ENCODE measurements at places on chromosomes 4 and X.

GRCh38 chrX:154098551-154098950 lies 1.0 kb upstream of the MECP2 start:
- DNase-seq: no peak

DNA sequence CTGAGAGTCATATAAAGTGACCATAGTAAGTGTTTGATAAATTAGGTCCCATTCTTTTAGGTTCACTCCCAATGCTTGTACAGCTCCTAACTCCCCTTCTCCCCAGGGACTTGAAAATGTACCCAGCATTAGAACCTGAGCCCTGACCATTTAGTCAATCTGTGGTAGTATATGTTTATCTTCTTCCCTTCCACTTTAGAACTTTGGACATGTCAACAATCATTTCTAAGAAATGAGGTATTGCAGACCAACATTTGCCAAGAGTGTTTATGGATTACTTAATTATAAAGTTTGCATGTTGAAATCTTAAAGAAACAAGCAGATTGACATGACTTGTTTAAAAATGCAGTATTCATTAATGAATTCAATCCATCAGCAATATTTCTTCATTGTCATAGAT lies 26.0 kb downstream of the AFM start:
- DNase-seq: no peak

GRCh38 chr4:2425386-2426068 lies 6.8 kb downstream of the CFAP99 start:
- no peak for DNase-seq

DNA sequence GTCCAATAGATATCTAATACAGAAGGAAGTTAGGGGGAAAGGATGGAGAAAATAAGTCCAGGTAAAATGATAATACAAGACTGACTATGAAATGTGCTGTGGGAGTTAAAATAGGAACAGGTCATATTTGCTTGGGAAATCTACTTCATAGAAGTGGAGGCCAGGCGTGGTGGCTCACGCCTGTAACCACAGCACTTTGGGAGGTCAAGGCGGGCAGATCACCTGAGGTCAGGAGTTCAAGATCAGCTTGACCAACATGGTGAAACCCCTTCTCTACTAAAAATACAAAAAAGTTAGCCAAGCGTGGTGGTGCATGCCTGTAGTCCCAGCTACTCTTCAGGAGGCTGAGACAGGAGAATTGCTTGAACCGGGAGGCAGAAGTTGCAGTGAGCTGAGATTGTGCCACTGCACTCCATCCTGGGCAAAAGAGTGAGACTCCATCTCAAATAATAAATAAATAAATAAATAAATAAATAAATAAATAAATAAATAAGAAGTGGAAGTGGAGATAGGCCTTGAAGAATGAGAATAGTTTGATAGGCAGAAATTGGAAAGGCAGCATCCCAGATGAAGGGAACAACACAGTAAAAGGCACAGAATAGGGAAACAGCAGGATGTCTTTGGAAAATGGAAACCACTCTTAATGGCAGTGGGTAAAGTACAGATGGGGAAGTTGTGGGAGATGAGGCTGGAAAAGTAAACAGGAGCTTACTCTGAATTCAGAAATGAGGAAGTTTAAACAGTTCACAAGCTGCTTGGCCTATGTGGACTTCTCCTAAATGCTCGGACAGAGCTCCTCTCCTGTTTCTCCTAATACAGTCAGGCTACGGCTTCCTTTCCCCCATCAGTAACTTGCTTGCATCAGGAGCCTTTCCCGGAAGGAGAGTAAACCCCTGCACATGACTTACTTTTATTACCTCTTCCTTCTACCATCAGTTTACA lies 15.1 kb upstream of the GK start:
- DNase-seq: no peak

DNA sequence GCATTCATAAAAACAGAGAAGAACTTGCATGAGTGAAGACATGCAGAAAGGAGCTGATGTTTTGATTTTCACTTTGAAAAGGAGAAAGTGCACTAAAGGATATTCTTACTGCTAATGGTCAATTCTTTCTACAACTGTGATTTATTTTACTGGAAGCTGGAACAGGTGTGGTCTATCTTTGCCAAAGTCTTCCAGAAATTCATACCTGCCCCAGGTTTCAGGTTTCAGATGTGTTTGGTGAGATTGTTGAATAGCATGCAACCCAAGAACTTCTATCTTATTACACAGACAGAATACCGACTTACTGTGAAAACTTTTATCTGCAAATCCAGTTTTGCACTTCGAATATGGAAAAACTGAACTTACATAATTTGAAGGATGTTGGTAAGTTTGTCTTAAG lies 388.3 kb downstream of the PDGFC start:
- no peak for DNase-seq

DNA sequence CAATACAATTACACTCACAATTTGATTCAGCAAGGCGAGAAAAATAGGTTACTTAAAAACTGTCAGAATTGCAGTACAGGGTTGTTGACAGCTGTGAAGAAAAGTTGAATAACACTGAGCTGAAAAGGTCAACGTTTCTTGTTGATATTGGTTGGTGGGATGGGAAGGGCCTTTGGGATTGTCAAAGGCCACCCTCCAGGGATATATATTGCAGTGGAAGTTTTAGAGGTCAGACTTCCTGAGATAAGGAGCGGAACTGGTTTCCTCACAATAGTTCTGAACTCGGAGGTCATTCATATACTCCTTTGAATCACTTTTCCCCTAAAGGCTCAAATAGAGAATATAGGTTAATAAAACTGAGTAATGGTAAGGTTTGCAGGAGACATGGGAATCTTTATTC lies 417.2 kb downstream of the RAPGEF2 start:
- DNase-seq: no peak

GRCh38 chr4:149980121-149980682 lies 98.0 kb upstream of the DCLK2 start:
- DNase-seq: no peak

- DNase-seq: no peak
Measured at GRCh38 chr4:144809056-144809640, 163.2 kb downstream of the HHIP start.

- no peak for DNase-seq
Measured at GRCh38 chrX:148049441-148049840, 68.3 kb downstream of the FMR1NB start.

- DNase-seq: no peak
Measured at GRCh38 chrX:119375561-119375960, 23.6 kb upstream of the SLC25A43 start.

GRCh38 chr4:83378419-83378818 lies 43.8 kb upstream of the HPSE start:
- DNase-seq: no peak

GRCh38 chr4:5566991-5567390 lies 141.4 kb downstream of the EVC2 start:
- no peak for DNase-seq

DNA sequence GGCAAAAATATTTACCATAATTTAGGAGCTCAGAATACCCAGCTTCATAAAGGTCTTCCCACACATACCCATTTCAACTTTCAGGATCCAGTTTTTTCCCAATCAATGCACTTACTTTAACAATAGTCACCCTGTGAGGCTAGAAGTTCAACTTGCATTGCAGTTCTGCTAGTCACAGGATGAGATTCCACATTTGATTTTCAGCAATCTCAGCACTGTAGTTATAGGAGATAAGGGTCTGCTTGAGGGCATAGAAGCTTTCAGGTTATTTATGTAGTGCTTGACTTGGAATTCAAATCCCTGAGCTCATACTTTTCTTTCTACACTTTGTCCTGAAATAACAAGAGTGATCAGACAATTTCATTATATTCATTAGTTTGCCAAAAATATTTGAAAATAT lies 78.3 kb upstream of the IL2 start:
- DNase-seq: no peak

GRCh38 chrX:5051831-5052491 lies 1176.7 kb downstream of the NLGN4X start:
- peak; percentile 5 for DNase-seq

- no peak for DNase-seq
Measured at GRCh38 chrX:39772057-39772832, 325.5 kb downstream of the BCOR start.

DNA sequence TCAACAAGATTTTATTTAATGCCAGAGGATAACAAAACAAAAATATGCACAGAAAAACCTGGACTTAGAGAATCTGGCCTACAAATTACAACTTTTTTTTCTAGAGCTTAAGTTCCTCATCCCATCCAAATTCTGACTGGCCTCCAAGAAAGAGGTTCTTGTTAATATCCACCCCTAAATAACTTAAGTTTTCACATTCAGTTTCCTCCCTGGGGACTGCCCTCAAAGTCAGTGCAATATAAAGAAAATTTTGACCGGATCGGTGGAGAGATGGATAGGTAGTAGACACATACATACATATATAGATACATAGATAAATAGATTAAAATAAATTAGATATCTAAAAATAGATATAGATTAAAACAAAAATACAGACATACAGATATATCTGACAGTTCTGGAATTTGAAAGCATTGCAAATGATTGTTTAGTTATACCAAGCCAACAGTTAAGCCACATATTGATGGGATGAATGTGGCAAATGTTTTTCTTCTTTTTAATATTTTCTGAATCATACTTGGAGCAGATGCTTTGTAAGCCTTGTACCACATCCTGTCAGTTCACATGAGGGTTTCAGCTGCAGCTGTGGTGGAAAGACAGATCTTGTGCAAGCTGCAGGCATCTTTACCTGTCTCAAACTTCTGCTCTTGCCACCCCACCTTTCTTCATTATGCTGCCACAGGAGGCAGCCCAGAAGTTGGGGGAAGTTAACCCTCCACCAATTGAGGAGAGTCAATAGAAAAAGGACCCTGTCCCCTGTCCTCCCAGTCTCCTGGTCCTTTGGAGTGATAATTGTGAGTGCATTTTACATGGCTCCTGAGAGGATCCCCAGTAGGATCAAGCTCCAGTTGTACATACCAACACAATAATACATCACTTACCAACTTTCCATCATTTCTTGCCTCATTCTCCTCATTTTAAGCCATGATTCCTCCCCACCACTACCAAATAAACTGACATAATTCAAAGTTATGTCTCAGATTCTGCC lies 58.5 kb upstream of the PRDM8 start:
- DNase-seq: no peak

- DNase-seq: no peak
Measured at GRCh38 chr4:8821151-8821950, 50.3 kb downstream of the HMX1 start.

DNA sequence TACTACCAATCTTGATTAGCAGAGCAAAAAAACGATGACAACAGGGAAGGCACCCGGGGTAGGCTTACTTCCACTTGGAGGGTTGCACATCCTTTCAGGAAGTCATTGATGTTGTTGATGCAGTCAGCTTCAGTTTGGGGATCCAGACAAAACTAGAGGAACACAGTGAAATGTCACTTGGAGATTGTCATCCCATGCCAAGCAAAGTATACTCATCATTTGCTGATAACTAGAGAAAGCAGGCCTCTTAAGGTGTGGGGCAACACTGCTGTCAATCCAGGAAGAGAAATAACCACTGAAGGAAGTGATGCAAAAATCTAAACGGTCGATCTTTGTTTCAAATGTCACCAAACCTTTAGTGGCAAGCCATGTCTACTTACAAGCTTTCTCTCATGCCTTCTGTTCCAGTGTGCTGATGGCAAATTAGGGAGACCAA lies 1.4 kb downstream of the ARHGEF6 start:
- DNase-seq: no peak

DNA sequence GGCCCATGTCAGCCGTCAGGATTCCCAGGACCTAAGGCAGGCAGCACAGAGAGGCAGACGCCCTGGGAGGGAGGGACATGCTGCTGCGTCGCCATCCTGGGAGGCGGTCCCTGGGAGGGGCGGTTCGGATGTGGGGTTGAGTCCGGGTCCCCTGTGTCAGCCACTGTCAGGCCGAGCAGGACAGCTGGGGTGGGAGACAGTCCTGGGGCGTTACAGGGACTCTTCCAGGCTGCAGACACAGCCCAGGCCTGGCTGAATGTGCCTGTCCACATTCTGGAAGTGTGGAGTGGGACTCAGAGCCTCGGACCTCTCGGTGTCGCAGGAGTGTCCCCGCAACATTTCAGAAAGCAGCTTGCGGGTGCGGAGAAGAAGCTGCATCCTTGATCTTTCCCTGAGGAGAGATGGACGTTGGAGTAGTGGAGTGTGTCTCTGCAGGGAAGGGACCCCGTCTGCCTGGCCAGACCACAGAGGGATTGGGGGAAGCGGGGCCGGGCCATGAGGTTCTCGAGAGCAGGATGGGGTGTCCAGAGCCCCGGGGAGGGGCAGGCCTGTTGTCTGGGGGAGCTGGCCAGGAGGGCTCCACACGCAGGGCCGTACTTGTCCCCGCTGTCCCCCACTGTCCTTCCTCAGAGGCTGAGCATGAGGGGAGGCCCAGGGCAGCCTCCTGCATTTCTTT lies 6.1 kb downstream of the AKAP17A start:
- no peak for DNase-seq

DNA sequence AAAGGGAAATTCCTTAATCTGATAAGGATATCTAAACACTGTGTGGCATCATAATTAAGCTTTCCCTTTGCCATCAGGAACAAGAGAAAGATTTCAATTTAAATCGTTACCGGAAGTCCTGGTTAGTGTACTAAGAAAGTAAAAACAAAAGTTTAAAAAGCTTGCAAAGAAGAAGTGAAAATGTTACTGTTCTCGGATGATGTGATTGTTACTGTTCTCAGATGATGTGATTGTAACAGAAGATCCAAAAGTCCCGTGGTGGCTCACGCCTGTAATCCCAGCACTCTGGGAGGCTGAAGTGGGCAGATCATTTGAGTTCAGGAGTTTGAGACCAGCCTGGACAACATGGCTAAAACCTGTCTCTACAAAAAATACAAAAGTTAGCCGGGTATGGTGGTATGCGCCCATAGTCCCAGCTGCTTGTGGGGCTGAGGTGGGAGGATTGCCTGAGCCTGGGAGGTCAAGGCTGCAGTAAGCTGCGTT lies 62.5 kb downstream of the RGS12 start:
- no peak for DNase-seq

DNA sequence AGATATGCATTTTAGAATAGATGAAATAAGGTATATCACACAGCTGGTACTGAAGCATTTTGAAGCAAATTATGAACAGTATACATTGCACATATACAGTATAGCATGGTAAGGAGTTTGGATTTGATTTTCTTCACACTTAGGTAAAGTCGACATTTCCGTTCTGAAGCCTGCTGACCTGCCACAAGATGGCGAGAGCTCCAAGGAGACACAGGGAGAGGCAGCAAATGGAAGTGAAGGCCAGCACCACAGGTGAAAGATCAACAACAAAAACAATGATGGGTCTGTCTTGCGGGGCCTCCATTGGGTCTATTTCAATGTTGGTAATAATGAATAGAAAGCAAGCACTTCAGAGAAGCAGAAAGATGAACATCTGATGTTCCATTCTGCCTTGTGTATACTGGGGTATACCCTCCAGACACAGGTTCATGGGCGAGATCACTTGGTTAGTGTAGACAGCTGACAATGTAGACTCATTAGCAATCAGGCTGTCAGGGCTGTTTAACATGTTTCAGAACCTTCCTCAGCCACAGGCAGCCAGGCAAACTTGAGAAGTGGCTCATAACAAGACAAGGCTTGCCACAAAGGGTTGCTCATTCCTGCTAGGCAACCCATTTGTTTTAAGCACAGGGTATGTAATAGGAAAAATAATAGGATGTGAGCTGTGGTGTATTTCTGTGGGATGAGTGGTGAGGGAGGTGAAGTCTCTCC lies 21.4 kb upstream of the NOX1 start:
- no peak for DNase-seq
